ENCODE measurements at places on chromosomes 2 and 18.

DNA sequence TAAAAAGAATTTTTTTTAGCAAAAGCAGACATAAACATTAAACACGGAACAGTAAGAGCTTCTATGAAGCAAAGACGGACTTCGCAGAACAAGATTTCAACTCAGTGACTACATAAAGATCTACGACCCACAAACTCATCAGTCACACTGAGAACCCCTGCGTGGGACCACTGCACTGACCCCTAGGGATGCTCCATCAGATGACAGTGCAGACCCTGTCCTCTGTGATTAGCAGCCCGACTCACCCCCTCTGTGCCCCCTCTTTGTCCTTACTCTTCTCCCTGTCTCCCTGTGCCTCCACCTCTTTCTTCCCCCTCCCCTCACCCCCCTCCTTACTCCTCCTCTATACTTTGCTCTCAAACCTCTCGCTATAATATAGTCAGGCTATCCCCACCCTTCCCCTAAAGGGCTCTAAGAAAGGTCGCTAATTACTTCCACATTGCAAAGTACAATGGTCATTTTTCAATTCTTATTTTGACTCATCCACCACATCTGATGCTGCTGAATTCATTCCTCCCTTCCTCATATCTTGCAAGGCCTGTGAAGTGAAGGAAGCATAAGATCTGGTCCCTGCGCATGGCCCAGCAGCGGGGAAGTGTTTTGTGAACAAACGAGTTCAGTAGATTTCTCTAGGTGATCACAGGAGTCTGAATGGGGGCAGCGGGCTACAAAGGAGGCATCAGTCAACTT, 89.3 kb downstream of the CABYR start:
- DNase-seq, result no peak

GRCh38 chr2:235291461-235291860, 202.4 kb upstream of the AGAP1 start:
- DNase-seq, result no peak

DNA sequence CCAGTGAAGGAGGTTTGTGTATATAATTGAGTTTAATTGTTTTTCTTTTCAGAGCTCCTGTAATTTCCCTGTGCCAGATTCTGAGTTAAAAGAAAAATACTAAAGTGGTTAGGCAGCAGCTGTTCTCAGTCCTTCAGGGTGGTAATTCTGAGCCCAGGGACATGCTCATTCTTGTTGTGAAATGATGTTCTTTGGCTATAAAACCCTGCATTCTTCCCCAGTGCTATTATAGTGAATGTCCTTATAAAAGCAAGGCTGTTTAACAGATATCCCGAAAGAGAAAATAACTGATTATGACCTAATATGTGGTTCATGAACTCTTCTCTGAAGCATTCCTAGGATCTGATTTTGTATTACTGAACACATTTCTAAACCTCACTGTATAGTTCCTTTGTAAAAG, 34.0 kb downstream of the ADAM23 start:
- no peak for DNase-seq

DNA sequence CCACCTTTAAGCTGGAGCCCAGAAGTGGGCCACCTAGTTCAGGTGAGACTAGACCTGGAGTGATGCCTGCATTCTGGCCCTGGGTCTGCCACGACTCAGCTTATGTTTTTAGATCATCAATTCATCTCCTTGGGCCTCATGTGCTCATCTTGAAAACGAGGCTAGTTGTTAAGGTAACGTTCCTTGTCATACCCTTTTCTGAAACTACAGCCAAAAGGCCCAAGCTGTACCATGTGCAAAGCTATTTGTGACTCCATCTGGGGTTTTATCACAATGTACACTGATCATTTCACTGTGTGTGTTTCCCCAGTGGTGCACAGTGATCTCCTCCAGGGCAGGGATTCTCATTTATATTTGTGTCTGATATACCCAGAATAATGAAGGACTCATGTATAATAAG, 138.4 kb upstream of the COPS8 start:
- no peak for DNase-seq

GRCh38 chr2:216589791-216590190, 43.4 kb upstream of the IGFBP2 start:
- no peak for DNase-seq

GRCh38 chr18:1296237-1296636, 391.6 kb downstream of the ADCYAP1 start:
- no peak for DNase-seq

DNA sequence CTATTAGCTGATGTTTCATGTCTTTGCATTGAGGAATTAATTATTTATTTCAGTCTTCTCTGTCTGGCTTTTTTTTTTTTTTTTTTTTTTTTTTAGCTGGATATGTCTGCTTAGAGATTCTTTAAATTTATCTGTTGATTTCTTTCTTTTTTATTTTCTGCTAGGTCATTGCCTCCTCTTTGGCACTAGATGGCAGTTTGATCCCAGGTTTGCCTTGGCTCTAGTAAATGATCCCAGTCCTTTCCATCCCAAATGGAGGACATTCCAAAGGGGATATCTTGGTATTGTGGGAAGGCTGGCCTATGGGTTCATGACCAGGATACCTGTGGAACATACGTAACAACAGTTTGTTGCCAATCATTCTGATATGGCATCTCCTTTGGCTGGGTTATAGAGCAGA, 339.5 kb upstream of the GCFC2 start:
- DNase-seq, result no peak

GRCh38 chr2:54259413-54260240, 3.6 kb upstream of the TSPYL6 start:
- DNase-seq, result no peak

DNA sequence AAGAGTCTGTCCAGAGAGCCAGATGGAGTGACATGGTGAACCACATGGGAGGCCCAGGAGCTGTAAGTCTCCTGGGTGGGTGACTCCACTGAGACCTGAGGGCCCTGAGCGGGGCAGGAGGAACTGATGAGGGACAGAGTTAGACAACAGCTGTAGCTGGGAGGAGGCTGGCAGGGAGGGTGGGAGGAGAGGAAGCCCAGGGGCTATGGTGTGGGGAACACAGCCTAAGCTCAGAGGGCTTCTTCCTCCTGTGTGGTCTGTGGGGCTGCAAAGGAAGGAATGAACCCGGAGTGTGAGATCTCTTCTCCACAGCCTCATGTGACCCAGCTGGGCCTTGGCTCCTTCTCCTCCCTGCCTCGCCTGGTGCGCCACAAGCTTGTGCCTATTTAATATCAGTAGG, 395.6 kb upstream of the HS6ST1 start:
- no peak for DNase-seq

DNA sequence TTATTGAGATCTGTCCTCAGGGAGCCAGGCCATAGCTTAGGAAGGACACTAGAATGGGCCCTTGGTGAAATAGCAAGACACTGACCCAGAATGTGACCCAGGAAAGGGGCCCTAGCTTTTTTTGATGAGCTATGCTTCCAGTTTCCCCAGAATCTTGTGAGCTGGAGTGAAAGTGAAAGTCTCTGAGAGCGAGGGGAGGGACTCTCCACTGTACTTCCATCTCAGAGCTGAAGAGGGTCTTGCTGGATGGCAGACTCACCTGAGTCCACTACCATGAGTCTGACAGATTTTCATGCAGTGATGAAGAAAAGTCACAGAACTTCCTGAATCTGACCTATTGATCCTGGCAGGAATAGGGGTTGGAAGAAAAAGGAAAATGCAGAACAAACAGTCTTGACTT, 3.1 kb downstream of the ARHGAP25 start:
- DNase-seq, result no peak

- no peak for DNase-seq
These were observed 28.6 kb upstream of the SLC35F5 start for GRCh38 chr2:113784823-113785744.

- no peak for DNase-seq
These were observed 141.4 kb downstream of the ZEB2 start for GRCh38 chr2:144378551-144378950.

DNA sequence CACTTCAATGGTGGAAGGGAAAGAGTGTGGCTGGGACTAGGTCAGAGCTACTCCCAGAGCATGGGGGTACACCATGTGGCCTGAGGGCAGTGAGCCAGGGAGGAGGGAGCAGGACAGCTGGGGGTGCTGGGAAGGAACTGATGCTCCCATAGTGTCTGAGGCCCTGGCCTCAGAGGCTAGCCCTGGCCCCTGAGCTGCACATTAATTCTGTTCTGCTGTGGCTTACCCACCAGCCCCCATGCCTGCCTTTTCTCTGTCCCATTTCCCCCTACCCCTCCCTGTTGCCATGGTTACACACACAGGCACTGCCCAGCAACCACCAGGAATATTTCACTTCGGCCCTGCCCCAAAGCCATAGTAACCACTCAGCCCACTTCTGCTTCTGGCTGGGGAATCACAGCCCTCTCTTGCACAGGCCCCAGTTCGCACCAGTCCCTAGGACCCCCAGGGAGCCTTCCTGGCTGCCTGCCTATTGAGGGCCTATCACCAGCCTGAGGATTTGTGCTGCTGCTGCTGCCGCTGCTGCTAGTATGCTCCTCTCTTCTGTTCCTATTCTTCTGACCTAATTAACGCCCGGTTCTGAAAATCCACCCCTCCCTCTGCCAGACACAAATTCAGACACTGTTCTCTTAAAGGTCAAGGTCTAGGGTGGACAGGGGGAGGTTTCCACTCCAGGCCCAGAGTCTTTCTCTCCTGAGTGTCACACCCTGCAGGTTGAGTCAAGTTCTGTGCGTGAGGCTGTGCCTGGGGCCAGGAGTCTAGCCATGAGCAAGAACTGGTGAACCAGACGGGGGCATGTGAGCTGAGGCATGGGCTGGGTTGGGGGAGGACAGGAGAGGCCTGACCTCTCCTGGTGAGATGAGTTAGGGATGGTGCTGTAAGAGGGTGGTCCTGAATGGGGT, 87.1 kb upstream of the MCFD2 start:
- DNase-seq, result peak; percentile 95

DNA sequence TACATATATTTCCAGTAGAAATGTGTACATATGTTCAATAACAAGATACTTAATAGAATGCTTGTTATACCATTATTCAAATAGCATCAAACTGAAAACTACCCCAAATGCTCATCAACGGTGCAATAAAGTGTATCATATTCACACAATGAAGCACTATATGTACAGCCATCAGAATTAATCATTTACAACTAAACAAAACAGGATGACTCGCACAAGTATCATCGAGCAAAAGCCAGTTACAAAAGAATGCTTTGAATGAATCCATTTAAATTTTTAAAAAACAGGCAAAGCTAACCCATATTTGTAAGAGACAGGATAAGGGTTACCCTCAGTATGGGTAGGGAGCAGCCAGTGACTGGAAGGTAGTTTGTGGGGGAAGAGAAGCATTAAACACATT, 132.8 kb upstream of the PDE1A start:
- DNase-seq, result no peak

GRCh38 chr2:102154946-102155702, 12.6 kb downstream of the IL1R1 start:
- no peak for DNase-seq

DNA sequence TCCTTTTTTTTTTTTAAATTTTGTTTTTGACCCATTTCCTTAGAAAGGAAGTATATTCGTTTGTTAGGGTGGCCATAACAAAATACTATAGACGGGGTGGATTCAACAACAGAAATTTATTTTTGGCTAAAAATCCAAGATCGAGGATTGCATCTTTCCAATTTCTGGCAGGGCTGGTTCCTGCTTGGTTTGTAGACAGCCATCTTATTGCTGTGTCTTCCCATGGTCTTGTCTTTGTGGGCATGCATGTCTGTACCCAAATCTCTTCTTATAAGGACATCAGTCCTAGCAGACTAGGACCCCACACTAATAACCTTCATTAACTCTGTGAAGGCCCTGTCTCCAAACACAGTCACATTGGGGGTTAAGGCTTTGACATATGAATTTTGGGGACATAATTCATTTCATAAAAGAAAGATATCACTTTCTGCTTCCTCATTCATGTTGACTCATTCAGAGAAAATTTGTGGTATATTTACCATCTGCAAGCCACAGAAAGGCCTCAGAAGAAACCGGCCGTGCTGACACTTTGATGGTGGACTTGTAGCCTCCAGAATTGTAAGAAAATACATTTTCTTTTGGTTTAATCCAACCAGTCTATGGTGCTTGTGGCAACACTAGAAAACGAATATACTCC, 262.1 kb downstream of the LPIN1 start:
- no peak for DNase-seq

DNA sequence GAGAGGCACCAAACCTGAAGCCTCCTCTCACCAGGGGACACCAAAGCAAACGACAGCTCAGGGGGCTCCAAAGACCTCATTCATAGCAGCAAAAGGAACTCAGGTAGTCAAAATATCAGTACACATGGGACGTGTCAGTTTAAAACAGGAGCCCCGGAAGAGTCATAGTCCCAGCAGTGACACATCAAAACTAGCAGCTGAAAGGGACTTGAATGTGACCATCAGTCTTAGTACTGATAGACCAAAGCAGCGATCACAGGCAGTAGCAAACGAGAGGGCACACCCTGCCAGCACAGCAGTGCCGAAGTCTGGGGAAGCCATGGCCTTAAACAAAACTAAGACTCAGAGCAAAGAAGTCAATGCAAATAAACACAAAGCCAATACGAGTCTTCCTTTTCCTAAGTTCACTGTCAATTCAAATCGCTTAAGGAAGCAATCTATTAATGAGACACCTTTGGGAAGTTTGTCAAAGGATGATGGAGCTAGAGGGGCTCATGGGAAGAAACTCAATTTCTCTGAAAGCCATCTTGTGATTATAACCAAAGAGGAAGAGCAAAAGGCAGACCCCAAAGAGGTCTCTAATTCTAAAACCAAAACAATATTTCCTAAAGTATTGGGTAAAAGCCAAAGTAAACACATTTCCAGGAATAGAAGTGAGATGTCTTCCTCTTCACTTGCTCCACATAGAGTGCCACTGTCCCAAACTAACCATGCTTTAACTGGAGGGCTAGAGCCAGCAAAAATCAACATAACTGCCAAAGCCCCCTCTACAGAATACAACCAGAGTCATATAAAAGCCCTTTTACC, 1.2 kb downstream of the GALNT5 start:
- peak; percentile 76 for DNase-seq

DNA sequence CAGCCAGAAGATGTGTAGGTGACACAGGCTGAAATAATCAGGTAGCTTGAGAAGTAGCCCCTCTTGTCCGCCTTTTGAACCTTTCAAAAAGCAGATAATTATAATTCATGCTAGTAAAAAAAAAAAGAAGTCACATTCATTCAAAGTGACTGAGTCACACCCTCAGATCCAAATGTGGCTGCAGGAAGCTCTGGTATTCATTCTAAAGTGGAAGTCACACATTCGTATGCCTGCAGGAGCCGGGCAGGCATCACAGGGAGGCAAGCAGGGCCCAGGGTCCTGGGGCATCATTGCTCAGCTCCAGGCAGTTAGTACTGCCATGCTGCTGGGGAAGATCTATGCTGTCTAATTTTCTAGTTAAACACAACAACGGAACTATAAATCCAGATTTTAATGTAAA, 21.7 kb upstream of the RAB11FIP5 start:
- DNase-seq, result no peak

DNA sequence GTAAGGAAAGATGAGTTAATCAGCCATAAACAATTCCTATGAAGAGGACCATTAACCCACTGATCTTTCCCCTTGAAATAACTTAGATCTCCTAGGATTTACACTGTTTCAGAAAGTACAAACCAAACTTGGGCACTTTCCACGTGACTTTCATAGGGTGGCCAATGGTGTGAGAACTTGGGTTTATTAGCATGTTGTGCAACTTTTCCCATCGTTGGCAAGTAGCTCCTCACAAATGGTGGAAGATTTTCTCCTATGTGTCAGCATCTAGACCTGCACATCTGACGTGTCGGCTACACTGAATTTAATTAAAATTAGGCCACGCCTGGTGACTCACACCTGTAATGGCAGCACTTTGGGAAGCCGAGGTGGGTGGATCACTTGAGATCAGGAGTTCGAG, 116.3 kb downstream of the GALNT1 start:
- no peak for DNase-seq

- no peak for DNase-seq
These were observed 439.1 kb downstream of the TSN start for GRCh38 chr2:122194546-122194945.

All from G401 (cell line).